NCI-H460 (cell line): ENCODE measurements at places on chromosomes 7 and 10.

- no peak for DNase-seq
These were observed 6.5 kb downstream of the ARHGAP22 start for GRCh38 chr10:48598243-48598935.

GRCh38 chr7:82623812-82624211, 180.2 kb upstream of the CACNA2D1 start:
- no peak for DNase-seq

DNA sequence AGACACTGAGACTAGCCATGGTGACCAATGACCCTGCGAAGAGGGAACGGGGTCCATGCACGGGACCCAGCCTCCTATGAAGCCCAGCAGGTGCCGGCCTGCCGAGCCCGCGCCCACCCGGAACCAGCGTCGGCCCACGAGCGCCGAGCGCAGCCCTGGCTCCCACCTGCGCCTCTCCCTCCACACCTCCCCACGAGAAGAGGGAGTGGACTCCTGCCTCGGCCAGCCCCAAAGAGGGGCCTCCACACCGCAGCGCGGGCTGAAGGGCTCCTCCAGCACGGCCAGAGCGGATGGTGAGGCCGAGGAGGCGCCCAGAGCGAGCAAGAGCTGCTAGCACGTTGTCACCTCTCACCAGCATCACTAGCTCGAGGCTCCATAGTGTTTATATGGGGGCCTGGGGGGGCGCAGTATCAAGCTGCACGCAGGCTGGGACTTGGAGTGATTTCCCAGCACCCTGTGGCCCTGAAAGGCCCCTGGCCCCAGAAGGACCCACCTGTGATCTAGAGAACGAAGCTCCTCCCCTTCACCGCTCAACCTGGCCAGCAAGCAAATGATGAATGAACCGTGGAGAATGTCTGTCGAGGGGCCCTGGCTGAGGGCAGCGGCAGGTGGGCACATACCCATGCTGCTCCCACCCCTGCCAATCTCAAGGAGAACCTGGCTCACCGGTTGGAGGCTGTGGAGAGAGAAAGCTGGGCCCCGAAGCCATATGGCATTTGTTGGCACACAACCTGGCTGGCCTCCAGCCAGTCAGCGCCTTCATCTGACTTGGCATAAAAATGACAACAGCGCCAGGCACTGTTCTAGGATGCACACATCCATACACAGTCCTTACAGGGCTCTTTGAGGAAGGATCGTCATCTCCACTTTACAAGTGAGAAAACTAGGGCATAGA, 30.7 kb downstream of the GHRHR start:
- DNase-seq: no peak

DNA sequence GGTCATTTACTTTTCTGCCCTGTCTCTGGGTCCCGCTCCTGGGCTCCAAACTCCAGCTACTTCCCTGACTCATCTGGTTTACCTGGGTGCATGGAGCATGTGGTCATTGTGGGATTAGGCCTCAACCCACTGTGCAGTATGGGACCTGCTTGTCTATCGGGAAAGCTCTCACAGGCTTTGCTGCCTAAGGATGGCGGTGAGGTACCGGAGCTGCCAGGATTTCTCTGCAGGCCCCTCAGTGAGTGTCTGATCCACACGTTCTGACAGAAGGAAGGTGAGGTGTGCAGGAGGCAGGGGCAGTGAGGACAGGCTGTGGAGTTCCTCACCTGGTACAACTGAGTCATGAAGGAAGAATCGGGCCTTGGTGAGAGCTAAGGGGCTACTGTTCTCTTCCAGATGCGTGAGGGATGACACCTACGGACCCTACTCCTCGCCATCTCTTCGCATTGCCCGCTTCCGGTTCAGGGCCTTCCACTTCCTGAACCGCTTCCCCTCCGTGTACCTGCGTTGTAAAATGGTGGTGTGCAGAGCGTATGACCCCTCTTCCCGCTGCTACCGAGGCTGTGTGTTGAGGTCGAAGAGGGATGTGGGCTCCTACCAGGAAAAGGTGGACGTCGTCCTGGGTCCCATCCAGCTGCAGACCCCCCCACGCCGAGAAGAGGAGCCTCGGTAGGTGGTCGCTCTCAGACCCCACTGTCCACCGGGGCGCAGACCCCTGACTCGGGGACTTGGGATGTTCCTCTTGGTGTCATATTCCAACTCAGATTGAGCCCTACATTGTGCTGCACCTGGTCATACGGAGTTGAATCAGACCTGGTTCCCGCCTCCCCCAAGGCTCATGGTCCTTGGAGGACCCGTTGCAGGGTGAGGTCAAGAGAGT, 56.7 kb downstream of the C10orf120 start:
- no peak for DNase-seq

GRCh38 chr7:16921644-16922257, 40.0 kb upstream of the AGR3 start:
- no peak for DNase-seq

GRCh38 chr7:134831862-134832261, 52.4 kb downstream of the CALD1 start:
- DNase-seq: no peak
